ENCODE measurements at places on chromosomes 7 and 10.

DNA sequence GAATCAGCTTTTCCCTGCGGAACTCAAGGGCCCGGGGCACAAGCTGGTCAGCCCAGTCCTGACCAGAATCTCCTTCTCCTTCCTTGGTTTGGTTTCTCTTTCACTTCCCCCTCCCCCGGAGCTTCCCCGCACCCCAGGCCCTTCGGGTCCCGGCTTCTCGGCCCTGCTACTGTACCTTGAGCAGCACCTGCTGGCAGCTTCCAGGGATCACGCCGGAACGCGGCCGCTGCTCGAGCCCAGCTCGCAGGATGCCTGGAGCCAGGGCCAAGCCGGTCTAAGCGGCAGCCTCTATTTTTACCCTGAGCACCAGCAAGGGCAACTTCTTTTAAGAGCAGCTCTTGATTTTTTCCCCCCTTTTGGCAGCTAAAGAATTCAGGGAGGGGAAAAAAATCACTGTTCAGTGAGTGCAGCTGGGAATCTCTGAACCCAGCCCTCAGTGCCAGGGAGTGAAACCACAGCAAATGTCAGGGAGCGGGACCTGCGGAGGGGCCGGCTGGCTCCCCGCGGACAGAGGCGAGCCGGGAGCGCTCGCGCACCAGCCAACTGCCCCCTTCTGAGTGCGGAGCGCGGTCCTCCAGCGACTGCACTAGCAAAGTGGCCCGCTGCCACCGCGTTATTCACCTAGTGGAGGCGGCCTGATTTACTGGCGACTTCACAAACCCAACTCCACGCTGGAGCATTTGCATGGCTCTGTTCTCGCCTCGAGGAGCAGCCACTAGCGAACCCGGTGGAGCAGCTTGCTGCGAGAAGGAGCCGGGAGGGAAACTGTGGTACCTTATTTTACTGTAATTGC lies 2.4 kb upstream of the INHBA start:
- no peak for DNase-seq

DNA sequence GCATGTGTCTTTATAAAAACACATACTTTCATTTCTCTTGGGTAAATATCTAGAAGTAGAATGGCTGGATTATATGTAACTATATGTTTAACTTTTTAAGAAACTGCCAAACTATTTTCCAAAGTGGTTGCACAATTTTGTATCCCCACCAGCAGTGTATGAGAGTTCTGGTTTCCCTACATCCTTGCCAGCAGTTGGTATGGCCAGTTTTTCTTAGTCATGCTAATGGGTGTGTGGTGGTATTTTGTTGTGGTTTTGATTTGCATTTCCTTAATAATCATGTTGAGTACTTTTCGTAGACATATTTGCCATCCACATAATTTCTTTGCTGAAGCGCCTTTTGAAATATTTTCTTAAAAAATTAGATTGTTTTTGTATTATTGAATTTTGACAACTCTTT lies 60.3 kb downstream of the NEUROG3 start:
- DNase-seq, result no peak

DNA sequence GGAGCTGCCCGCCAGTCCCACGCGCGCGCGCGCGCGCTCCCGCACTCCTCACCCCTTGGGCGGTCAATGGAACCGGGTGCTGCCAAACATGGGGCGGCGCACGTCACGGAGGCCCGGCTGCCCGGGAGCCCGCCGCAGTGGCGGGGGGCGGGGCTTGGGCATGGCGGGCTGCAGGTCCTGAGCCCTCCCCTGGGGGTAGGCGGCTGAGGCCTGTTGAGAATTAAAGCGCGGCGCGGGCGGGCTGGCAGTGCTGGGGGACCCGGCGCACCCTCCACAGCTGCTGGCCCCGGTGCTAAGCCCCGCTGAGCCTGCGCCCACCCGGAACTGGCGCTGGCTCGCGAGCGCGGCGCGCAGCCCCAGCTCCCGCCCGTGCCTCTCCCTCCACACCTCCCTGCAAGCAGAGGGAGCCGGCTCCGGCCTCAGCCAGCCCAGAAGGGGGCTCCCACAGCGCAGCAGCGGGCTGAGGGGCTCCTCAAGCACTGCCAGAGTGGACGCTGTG lies 634.2 kb downstream of the ANKRD7 start:
- DNase-seq, result no peak

- DNase-seq, result no peak
These were observed 59.7 kb upstream of the RAB11FIP2 start for GRCh38 chr10:118106426-118106825.

DNA sequence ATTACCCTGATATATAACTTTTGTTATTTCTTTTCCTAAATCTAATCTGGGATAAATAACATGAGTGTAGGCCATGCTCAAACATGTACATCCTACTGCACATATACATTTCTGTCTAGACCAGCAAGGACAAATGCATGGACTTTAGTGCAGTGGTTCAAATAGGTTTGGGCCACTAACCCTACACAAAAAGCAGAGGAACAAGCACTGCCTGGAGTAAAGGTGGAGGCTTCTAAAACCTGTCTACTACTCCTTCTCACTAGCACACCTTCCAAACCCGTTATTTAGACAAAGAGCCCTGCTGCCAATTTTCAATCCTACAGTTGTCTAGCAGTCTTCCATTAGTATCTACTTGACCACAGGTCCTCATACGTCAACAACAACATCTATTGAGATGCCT lies 34.8 kb downstream of the SGCE start:
- DNase-seq, result no peak

DNA sequence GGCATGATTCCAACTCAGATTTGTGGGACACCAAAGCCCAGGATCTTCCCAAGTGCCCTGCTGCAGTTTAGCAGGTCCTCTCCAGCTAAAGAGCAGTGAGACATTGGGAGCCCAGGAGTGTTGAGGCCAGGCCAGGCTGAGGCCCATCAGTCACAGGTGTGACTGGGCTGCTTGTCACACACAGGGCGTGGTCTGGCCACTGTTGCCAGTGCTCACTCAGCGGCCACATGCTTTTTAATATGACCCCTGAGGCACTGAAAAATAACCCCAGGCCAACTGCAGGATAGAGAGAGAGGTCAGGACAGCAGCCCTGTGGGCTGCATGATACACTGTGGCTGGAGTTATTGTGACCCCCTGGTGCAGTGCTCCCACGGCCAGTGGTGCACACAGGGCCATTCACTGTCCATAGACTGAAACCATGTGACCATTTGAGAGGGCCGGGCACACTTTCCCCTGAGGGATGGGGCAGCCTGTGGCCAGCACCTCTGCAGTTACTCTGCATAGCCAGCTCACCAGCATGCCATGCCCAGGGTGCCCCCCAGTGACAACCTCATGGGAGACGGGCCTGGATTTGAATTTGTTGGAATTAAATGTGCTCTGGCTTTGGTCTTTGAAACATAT lies 4.2 kb downstream of the GDF2 start:
- DNase-seq, result no peak

- DNase-seq, result no peak
These were observed 23.6 kb upstream of the PDCD4 start for GRCh38 chr10:110848106-110848505.

DNA sequence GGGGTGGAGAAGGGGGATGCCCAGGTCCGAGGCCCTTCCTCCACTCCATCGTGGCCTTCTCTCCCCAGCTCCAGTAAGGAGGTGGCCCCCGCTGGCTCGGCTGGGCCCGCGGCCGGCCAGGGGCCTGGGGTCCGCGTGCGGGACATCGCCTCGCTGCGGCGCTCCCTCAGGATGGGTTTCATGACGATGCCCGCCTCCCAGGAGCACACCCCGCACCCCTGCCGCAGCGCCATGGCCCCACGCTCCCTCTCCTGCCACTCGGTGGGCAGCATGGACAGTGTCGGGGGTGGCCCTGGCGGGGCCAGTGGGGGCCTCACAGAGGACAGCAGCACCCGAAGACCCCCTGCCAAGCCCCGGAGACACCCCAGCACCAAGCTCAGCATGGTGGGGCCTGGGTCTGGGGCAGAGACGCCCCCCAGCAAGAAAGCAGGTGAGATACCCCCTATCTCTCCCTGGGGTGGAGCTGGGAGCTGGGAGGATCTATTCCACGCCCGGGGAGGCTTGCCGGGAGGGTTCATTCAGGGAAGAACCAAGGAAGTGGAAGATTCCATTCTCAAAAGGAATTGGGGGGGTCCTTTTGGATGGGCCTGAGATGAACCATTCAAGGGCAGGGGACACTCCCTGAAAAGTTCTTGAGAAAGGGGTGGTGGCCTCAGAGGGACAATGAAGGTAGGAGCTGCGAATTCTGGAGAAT lies 3.2 kb downstream of the NYAP1 start:
- DNase-seq, result no peak

DNA sequence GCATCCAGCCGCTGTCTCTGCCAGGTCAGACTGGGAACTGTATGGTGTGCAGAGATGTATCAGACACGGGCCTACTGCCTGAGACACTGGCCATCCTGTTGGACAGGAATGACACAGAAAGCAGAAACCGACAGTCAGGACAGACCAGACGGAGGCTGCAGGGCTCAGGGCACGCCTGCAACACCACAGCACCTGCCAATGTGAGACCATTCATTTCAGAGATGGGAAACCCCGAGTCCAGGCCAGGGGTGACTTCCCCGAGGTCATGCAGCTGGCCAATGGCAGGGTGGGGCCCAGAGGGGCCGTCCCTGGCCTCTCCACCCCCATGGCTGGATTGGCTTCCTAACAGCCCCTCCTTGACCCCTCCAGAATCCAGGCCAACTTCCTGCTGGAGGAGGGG lies 34.7 kb downstream of the GRID1 start:
- no peak for DNase-seq

DNA sequence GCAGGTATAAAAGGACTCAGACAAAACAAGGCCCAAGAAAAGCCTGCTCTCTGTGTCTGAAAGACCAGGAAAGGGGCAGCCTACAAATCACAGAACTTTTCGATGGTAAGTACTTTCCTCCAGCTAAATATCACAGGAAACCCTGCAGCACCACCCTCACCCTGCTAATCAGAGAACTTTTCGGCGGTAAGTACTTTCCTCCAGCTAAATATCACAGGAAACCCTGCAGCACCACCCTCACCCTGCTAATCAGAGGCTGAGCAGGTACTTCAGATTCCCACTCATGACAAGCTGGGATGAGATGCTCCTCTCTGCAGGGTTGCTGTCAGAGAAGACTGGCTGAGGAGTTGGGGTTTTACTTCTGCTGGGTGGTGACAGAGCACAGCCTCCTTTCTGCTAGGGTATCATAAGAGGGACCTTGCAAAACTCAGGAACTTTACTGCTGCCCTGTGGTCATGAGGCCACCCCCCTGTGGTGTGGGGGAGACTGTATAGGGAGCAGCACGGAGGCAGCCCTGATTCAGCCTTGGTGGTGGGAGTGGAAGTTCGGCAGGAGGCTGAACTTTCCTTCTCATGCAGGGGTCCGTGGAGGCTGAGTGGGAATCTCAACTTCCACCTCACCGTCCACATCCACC lies 7.2 kb downstream of the WDR37 start:
- no peak for DNase-seq

DNA sequence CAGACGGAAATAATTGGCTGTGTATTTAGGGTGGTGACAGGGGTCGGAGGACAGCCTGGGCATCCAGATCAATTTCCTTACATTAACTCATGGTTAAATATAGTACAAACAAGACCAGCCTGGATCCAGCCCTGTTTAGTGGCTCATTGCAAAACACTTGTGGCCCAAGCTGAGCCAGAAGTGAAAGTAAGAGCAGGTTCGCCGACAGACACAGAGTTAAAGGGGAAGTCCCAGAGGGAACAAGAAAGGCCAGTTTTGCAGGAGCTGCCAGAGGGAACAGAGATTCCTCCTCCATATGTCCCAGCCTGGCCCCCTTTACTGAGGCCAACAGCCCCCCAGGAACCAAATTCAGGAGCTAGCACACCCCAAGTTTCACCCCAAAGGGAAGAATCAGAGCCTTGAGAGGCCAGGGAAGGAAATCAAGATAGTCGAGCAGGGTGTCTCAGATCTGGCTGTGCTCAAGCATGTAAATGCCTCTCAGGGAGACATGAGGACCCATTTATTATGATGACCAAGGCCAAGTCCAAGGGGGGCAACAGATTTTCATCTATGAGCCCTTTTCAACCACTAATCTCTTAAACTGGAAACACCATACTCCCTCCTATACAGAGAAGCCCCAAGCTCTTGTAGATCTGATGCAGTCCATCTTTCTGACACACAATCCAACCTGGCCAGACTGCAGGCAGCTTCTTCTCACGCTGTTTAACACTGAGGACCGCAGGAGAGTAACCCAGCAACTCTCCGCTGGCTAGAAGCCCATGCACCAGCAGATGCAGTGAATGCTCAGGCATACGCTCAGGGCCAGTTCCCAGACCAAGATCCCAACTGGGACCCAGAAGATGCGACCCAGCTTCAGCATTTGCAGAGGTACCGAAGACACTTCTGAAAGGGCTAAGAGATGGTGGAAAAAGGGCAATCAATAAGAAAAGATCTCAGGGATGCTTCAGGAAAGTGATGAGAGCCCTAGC lies 15.9 kb upstream of the ADCK2 start:
- no peak for DNase-seq

GRCh38 chr10:125534515-125534914 lies 148.4 kb downstream of the TEX36 start:
- no peak for DNase-seq

DNA sequence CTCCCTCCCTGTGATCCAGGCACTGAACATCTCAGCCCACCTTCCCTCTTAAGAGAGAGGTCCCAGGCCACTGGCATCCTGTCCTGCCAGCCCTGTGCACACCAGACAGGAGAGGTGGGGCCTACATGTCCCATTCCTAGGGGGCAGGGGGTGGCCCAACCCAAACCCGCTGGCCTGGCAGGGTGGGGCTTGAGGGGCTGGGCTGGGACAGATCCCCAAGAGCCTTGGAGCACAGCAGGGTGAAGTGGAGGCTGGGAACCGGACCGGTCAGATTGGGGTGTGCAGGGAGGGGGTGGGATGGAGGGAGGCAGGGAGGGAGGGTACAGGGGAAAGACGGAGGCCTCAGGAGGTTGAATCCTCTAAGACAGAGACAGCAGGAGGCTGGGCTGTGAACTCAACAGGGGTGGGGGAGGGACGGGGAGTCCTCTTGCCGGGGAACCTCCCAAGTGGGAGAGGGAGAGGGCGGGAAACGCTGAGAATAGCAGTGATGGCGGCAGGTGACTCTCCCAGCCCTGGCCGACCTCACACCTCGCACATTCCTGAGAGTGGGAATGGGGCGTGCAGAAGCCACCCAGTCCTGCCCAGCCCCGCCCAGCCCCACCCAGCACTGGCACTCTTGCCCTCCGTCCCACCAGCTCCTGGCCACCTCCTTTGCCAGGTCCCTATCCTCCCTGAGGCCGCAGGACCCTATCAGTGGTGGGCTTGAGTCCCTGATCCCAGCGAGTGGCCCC lies 6.7 kb downstream of the TSC22D4 start:
- DNase-seq, result no peak
